Right renal cortex interstitium (tissue), 3 donors: ENCODE measurements at places on chromosomes 5 and 9. TPM values are rescaled to one million over a fixed set of nuclear protein-coding genes. Genes with fewer than 3 reads are reported as not detected.

Gene NOL8
- polyA plus RNA-seq: 45.8 TPM

Gene MZB1
- polyA plus RNA-seq: 0.38 TPM

Gene FGF10
- polyA plus RNA-seq: 7.5 TPM

DNA sequence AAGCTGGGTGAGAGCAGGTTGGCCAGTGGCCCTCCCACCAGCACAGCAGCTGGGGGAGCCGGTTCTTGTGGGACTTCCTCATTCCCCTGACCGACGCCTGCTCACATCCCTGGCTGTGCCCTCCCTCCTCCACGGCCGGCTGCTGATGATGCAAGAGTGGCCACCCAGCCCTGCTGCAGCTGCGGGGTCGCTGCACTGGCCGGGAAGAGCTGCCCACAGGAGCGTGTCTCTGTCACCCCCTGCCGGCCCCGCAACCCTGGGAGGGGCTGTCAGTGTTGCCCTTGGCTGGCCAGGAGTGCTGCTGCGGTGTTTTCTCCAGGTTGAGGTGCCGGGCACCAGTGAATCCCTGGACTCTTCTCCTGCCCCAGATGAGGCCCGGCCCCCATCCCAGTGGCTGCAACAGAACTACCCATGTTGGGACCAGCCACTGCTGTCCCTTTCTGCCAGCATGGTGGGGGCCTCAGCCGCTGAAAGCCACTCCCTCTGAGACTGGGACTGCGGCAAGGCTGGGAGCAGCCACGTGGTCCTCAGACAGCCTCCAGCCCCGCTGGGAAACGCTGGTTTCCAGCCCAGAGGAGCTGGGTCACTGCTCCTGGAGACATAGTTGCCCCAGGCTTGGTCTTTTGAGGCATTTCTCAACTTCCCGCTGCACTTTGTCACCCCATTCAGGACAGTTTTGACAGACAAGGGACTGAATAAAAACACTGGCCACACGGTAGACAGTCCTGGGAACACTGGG lies 739 bp downstream of the CARD9 start:
- DNase-seq: no peak

GRCh38 chr5:56126487-56127179 lies 106.5 kb downstream of the ANKRD55 start:
- DNase-seq: no peak

DNA sequence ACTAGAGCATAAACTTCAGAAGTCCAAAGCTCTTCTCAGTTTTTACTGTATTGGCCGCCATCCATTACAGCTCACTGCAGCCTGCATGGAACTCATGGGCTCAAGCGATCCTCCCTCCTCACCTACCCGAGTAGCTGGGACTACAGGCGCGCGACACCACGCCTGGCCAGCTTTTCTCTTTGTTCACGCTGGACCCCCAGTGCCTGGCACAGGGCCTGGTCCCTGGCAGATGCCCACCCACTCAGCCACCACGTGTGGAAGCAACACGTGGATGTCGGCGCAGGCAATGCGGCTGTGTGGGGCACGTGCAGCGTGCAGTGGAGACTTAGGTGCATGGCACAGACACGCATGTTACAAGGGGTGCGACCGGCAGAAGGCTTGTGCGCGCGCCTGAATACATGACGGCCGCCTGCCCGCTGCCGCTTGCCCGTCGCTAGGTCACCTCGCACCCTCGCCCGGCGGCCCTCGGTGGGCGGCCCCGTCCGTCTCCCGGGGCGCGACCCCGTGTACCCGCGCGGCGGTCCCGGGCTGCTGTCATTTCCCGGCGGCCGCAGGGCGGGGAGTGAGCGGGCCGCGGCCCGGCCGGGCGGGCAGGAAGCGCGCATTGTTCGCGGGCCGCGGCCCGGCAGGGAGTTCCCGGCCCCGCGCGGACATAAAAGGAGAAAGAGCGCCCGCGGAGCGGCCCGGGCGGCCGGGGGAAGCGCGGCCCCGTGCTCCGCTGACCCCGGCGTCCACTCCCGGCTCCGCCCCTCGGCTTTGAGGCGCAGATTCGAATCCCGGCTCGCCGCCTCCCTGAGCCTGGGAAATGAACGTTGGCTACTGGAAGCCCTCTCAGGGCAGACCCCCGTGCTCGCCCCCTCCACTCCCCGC lies 24.1 kb upstream of the PTGS1 start:
- DNase-seq: no peak

DNA sequence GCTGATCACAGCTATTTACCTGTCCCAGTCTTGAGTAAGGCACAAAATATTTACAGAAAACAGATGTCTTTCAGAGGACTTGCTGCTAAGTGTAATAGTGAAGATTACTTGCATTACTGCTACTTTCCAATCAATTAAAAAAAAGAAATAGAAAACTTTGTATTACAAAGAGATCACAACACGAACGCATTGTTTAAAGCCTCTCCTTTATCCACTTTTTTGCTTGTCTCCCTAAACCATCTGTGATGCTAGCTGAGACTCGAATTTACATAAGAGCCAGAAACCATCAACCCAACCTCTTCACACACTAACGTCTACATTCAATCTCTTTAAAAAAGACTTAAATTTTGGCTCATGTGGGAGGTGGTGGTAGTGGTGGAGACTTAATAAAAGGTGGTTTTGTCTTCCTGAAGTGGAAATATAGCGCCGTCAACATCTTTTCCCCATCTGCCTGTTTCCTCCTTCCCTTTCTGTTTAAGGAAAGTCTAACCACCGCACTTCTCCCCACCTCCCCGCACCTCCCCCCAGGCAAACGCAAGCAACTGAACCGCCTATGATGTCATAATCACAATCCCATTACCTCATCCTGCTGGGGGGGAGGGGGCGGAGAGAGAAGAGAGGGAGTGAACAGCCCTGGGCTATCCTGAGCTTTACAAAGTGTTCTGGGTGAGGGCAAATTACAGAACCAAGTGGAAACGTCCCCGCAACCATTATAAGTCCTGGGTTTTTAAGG lies 948 bp upstream of the FAM53C start:
- no peak for DNase-seq

DNA sequence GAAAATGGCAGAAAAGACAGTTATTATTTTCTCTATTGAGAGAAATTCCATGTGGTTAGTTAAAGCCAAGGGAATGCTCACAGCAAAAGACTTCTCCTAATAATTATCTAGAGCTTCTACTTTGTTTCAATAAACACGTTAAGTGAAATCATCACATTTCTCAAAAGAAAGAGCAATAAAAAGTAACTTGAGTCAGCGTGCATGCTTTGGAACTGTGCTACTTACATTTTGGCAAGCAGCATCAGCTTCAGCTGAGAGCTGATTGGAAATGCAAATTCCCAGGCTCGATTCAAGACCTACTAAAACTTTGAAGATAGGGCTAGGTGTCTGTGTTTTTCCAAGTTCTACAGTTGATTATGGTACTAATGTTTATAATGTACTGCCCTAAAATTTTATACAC lies 132.1 kb downstream of the CDH18 start:
- DNase-seq: no peak

DNA sequence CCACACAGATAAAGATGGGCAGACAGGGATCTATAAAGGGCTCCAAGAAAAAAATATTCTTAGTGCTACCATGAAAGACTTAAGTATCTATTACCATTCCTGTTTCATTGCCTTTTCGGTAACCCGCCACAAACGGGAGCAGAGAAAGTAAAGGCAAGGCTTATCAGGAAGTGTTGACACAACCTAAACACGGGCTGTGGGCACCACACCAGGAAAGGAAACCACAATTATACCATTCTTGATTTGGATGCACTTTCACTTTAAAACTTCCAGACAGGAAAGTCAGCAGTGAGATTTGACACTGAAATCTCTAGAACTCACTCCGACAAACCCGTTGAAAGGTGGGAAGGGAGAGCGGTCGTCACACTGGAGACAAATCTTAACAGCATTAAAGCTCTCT lies 6.5 kb downstream of the TLE1 start:
- DNase-seq: no peak
